ENCODE measurements at places on chromosomes 4 and X.

GRCh38 chr4:127880763-127881562, at the start of gene PLK4:
Gene PLK4 (plus strand): TSS chr4:127880893. CDS start chr4:127881135, 242 bp downstream.
- peak; percentile 84 for DNase-seq

- no peak for DNase-seq
Observed at GRCh38 chr4:109266891-109267290, 35.6 kb downstream of the COL25A1 start.

GRCh38 chr4:37452952-37453280, 208.4 kb downstream of the NWD2 start:
- DNase-seq = no peak

DNA sequence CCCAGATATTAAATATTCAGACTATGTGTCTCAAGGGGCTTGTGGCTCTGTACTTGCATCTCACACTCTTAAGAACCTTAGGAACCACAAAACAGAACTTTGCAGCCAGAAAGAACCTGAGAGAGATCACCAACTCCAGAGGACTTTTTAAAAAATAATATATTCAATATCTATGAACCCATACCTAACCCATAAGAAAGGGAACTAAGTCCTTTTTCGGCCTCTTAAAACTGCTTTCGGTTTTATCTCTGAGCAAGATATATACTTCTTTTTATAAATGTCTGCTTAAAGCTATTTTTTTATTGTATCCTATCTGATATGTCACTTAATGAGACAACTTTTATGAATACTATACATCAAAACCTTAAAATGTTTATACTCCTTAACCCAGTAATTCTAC, 10.9 kb downstream of the SMARCA1 start:
- DNase-seq = no peak

GRCh38 chr4:130747842-130748241, 1651.9 kb downstream of the C4orf33 start:
- DNase-seq = no peak
